ENCODE measurements at places on chromosomes 2 and 18.

- peak; percentile 98 for DNase-seq
Measured at GRCh38 chr2:181457741-181458425, 697 bp downstream of the ITGA4 start.

DNA sequence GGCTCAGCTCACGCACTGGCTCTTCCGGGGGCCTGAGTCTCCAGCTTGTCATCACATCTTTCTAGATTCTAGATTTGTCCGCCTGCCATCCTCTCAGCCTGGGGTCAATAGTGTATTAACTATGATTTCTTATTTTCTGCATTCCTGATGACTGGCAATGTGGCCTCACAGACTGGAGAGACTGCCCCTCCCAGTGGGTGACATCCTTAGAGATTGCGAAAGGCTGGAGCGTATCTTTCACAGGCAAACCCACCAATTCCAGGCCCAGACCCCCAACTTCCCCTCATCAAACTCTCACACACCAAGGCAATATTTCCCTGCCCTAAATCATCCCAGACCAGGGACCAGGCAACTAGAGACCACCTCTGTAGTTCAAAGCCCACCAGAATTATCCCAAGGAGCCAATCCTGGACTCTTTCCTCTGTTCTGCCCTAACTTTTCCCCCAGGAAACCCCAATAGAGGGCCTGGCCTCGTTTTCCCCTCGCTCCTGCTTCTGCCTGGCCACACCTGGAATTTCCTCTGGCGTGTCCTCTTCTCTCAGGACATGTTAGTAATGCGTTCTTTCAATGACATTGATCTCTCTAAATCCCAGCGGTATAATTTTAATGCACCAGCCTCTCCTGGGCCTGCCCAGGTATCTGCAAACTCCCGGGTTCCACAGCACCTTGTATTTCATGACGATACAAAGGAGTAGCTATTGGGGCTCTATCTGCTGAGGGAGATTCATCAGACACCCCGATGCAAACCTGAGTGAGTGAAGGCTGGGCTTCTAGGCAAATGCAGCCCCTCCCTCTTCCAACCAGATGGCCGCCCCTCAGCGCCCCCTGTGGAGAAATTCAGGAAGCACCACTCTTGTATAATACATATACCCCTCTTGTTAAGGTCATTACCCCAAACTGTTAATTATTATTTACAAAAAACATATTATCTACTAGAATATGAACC lies 2.4 kb upstream of the KCNF1 start:
- DNase-seq, result peak; percentile 51

- DNase-seq, result no peak
Measured at GRCh38 chr2:46187112-46187618, 110.0 kb upstream of the EPAS1 start.

GRCh38 chr2:60408207-60408606 lies 145.2 kb downstream of the BCL11A start:
- DNase-seq, result no peak

DNA sequence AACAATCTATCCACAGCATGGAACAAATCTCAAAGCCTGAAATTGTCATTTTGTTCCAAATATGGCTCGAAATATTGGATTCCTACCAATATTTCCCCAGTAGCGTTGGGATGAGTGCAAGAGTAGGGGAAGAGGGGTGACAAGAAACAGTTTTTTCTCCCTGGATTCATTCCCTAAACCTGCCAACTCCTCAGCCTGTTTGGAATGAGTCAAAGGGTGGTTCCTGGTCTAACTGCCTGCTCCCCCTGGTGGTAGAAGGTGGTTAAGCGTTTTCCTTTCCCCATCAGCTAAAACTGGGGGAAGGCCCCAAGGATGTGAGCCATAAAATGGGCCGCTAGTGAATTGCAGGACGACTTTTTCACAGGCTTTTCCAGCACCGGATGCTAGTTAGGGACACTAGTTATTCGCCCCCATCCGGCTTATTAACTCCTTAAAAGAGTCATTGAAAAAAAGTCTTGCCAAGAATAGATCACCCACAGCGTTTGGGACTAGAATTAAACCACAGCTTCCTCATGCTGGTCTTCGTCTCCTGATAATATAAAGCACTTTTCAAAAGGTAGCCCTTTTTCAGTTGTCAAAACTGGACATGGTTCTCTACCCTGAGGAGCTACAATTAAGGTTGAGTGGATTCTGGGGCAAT lies 72.5 kb downstream of the DHRS9 start:
- DNase-seq, result peak; percentile 84

GRCh38 chr18:58157237-58157636 lies 113.2 kb downstream of the NEDD4L start:
- DNase-seq, result no peak

DNA sequence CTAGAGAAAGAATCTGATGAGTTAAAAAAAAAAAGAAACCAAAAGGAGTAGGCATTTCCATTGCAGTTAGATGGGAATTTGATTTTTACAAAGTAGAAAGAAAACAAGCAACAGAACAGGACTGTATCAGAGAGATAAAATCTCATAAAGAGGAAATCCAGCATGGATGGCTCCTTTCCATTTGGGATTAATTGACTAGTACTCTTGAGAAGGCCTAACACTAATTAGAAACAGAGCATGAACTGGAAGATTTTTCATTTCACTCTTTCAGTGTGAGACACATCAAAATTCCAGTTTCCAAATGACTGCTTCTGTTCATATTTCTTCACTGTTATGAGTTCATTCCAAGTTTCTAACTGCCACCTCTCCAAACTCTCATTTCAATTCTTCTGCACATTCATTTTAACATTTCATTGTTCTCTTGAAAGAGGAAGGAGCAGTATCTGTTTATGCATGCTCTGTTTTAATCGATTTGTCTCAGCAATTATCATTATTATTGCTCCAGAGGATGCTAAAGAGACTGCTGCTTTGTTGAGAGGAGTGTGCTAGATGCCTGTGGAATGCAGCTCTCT lies 108.8 kb upstream of the PIEZO2 start:
- no peak for DNase-seq

DNA sequence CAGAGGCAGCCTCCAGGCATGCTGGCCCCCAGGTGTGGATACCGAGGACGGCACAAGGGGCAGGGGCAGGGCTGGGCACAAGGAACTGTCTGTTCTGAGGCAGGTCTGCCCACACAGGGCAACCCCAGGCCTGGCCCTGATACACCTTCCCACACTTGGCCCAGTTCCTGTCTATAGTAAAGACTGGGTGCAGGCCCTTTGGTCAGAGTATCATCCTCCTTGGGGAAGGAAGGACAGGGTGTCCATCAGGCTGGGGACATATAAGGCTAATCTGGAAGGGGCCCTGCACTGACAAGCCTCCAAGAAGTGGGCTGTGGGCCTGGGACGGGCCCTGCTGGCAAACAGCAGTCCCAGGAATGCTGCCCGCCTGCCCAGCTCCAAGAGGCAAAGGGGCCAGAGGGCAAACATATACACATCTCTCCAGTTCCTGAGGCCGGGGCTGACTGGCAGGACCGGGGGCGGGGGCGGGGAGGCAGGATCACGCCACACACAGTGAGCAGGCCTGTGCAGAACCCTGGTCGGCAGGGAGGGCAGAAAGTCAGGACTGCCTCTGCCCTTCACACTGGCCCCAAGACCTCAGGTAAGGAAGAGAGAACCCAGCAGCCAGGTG lies 18.9 kb downstream of the SDC1 start:
- no peak for DNase-seq

DNA sequence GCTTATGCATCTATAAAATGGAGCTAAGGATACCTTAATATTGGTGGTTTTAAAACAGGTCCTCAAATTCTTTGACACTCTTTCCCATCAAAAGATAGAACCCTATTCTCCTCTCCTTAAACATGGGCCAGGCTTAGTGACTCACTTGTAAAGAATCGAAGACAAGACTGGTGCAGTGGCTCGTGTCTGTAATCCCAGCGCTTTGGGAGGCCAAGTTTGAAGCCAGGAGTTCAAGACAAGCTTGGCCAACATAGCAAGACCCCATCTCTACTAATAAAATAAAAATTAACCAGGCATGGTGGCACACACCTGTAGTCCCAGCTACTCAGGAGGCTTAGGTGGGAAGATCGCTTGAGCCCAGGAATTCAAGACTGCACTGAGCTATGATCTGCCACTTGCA lies 44.5 kb downstream of the CYBRD1 start:
- no peak for DNase-seq

DNA sequence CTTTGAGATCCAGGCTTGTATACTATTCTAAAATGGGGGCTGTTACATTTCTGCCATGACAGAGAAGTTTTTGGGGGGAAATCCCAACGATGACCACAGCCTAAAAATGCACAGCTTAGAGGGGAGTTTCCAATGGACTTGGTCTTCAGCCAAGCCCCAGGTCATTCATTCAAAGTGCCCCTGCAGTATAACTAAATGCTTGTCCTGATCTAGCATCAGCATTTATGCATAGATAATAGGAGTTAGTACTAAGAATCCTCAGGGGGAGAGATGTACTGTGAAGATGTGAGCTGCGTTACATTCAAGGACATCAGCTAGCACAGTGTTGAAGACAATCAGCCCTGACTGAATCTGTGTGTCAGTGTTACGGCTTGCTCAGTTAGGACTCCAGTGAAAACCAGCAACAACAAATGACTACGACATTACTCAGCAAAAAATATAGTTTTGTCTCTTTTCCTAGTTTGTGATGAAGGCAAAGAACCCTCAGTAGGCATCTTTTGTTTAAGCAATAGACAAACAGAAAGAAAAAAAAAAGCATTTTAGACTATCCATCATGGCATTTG lies 160.9 kb downstream of the ZEB2 start:
- DNase-seq, result no peak

- DNase-seq, result peak; percentile 33
Measured at GRCh38 chr2:7795778-7796563, 878.8 kb downstream of the RNF144A start.

All from hematopoietic multipotent progenitor cell treated with erythropoietin and hydrocortisone succinate and interleukin-3 and kit ligand, for 6 days (in vitro differentiated cells).